Activated CD8-positive, alpha-beta memory T cell treated with anti-CD3 and anti-CD28 coated beads for 24 hours (primary cell): ENCODE measurements at places on chromosomes 12 and 14.

DNA sequence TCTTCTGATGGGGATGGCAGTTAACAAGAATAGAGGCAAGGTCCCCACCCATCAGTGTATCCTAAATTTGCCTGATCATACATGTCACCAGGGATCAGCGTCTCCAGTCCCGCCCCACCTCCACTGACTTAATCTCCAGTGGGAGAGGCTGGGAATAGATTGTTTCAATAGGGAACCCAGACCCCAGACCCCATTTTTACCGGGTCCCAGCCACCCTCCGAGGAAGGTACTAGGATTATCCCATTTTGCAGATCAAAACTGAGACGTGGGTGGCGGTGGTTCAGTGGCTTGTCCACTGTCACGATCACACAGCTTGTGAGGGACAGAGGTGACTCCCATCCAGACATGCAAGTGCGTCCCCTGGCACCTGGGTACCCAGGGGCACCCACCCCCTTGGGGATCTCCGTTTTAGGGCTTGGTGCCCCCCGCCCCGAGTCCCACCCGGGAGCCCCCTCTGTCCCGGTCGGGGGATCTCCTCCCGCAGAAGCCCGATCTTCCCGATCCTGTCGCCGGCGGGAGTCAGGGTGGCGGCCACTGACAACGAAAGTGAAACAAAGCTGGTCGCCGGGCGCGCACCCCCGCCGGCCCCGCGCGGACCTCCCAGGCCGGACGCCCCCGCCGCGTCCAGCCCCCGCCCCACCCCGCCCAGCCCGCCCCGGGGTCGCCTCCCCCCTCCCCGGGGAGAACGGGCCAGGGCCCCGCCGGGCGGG, 523 bp downstream of the WSB2 start:
- DNase-seq: peak; percentile 75

DNA sequence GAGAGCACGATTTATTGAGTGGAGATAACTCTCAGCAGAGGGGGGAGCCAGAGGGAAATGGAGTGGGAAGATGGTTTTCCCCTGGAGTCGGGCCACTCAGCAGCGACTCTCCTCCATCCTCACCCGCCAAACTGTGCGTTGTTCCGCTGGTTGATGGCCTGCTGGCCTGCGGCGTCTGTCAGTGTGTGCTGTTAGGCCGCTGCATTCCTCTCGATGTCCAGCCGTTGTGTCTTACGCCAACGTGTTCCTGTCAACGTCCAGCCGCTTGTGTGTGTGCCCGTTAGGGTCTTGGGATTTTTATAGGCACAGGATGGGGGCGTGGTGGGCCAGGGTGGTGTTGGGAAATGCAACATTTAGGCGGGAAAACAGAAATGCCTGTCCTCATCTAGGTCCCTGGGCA, 69.2 kb downstream of the PTPRQ start:
- DNase-seq: no peak

GRCh38 chr14:40197344-40197743, 765.1 kb upstream of the FBXO33 start:
- DNase-seq: no peak

DNA sequence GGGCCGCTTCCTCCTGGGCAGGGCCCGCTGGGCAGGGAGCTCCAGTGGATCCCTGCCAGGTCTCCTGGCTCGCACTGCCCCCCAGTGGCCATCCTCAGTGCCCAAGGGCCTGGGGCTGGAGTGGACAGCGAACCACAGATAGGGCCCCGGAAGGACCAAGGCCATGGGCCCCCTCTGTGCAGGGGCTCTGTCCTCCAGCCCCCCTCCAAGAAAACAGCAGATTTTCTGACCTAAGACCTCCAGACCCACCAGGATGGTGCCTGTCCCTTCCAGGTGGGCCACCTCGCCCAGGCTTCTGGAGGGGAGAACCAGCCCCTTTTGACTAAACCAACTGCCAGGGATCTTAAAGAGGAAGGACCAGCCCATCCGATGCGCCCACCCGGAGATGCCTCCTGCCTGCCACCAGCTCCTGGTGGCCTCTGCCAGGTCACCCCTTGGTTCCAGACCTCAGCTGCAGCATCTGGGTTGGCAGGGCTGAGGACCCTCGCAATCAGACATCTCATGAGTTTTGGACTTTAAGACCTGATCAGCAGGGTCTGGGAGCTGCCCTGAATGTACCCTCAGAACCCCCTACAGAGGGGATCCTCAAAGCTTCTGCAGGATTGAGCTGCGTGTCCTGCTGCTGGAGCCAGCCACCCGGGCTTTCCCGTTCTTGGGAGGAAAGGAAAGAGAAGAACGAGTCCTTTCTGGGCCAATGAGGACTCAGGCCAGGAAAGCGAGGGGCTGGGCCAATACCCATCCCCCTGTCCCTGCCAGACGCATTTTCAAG, 325.8 kb upstream of the DIO3 start:
- DNase-seq: no peak

DNA sequence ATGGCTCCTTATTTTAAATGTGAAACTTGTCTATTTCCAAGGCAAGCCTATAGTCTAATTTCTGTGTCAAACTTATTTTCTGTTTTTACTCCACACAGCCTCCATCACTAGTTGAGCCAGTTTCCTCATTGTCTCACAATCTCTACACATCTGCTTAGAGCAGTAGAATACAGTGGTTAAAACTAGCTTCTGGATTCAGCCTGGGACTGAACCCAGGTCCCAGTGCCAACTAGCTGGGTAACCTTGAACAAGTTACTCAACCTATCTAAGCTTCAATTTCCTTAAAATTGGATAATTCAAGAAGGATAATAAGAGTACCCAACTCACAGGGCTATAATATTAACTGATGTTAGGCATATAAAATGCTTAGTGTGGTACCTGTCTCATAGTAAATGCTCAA, 304.7 kb upstream of the NPAS3 start:
- DNase-seq: no peak

- no peak for DNase-seq
These were observed 11.4 kb upstream of the G2E3 start for GRCh38 chr14:30547388-30548048.

DNA sequence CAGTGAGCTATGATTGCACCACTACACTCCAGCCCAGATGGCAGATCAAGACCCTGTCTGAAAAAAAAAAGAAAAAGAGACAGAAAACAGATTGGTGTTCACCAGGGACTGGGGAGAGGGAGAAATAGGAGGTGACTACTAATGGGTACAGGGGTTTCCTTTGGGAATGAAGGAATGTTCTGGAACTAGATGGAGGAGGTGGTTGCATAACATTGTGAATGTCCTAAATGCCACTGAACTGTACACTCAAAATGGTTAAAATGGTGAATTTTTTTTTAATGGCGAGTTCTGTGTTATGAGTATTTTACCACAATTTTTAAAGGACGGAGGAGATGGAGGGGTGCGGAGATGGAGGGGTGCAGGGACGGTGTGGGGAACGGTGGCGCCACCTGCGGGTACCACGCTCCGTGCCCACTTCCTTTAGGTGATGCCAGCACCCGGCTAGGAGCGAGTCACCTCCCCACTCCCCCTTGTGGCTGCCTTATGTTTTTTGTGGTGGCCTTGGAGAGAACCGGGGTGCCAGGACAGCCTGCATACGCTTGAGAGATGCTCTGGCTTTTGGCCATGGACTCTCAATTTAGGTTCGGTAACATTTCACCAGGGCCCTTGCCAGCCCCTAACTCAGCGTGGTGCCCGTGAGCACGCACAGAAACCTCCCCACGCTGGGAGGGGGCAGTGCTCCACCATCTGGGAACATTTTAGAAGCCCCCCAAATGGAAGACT, 16.1 kb downstream of the UBC start:
- peak; percentile 80 for DNase-seq
